ENCODE measurements at places on chromosomes 1 and 21.

DNA sequence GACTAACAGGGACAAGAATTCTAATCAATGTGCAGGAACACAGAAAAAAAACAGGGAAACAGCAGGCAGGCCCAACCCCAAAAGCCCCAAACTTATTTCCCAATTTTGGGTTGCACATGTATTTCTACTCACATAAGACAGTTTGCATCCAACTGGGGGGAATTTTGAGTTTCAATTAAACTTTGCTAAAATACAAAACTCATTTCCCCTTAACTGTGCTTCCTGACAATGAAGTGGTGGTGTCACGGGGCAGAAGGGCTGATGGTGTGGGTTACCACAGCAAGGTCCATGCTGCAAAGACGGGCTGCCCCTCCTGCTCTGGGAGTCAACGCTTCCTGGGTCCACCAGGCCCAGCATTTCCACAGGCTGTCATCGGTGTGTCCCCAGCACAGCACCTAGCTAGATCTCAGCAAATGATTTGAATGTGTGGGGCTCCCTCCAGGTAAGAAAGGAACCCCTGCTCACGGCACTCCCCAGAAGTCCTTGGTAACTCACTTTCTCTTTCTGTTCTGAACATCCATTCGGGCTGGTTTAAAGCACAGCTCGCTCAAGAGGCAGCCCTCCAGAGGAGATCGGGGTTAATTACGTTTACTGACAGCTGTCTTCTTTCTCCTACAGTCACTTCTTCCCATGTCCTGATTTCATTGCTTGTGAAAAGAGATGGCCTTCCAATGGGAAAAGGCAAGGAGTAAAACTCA lies 27.4 kb downstream of the HIVEP3 start:
- no peak for DNase-seq

DNA sequence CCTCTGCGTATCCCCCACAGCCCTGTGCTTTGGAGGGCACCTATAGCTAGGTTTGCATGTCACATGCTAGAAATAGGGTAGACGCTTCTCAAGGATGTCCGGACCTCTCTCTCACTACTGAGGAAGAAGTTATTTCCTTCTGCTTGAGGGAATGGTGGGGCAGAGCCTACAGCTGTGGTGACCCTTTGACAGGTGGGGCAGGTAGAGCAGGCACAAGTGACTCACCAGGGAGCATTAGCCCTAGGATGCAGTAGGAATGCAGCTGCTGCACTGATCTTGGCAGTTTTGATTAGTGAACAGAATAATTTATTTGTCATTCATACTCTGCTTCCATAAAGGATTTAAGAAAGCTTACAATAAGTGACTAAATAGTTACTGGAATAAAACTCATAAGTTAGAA lies 129.6 kb upstream of the HOOK1 start:
- no peak for DNase-seq

DNA sequence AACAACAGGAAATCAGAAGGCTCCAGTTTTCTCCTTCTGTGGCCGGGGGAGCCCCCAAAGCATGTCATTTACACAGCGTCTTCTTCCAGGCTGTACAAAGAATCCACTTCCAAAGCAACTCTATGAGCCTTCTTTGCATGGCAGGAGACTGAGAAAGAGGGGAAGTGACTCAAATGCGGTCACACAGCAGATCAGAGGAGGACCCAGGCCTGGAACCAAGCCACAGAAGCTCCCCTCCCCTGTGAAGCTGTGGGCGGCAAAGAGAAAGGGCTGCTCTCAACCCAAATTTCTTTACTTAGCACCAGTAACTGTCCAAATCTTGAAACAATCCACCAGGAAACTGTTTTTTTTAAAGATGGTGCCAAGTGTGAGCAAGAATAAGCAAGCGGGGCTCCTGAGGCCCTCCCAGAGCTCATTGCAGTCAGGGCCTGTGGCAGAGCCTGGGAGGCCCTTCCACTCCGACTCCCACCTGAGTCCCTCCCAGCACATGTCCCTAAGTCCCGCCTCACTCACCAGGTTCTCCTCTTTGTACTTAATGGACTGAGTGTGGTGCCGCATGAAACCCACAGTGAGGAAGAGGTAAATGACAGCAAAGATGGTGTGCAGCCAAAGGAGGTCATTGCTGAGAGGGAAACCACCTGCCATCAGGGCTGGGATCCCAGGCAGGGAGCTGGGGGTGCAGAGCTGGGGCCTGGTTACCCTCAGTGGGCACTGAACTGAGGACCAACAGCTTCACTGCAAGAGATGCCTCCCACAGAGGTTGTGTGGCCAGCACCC lies 15.9 kb downstream of the TMEM63A start:
- DNase-seq = no peak

- no peak for DNase-seq
Observed at GRCh38 chr21:43367296-43367695, 59.6 kb downstream of the SIK1 start.

DNA sequence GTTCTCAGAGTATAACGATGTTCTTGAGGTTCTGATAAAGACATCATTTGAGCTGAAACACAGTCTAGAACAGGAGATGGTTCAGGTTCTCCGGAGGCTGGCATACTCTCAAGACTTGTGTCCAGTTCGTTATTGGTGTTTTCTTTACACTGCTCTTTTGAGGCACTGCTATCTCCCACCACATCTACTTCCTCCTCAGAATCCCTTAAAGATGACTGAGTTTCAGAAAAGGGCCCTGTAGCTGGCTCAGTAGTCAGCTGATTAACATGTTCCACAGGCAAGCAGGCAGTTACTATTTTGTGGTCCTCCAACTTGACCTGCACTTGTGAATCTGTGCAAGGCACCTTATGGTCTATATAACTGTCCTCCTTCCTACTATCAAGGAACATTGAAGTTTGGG lies 50.2 kb downstream of the ZZZ3 start:
- no peak for DNase-seq

- DNase-seq = no peak
Observed at GRCh38 chr1:162756523-162756922, 34.0 kb upstream of the HSD17B7 start.

GRCh38 chr1:208332774-208333126 lies 88.6 kb upstream of the PLXNA2 start:
- DNase-seq = no peak

DNA sequence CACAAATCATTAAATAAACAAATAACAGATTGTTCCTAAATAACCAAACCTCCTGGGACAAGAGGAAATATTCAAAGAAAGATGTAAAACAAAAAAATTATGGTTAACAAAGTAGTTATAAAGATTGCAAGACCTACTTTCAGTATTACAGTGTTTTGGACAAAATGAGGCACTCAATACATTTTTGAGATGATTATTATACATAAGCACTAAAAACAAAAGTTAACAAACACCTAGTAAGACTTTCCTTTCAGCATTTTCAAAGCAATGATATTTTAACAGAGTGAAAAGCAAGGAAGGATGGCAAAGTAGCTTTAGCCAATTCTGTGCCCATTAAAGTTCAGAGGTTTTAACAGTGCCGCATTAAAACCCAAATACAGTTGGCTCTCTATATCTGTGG lies 17.2 kb downstream of the OMA1 start:
- DNase-seq = no peak

GRCh38 chr1:159214149-159214760 lies 9.6 kb downstream of the ACKR1 start:
- DNase-seq = no peak

GRCh38 chr1:236123563-236123962 lies 18.8 kb upstream of the GPR137B start:
- no peak for DNase-seq
